ENCODE measurements at places on chromosomes 2 and 18.
A peak's percentile ranks its signal among the peaks of the same experiment; 100 is the strongest.

DNA sequence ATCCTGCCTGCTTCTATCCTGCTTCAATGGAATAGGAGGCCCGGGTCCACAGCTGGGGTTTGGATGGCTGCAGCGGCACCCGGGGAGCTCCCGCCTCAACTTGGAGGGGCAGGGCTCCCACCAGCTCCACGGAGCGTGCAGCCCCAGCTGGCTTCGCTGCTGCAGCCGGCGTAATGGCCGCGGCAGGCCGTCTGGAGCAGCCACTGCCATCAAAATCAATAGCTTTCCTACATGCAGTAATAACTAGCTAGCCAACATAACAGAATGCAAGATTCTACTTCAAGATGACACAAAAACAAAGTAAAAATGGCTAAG is 154.2 kb upstream of the RMP24 start:
- no peak for DNase-seq

GRCh38 chr2:190767821-190768220 is 112.8 kb upstream of the GLS start:
- DNase-seq, result no peak

DNA sequence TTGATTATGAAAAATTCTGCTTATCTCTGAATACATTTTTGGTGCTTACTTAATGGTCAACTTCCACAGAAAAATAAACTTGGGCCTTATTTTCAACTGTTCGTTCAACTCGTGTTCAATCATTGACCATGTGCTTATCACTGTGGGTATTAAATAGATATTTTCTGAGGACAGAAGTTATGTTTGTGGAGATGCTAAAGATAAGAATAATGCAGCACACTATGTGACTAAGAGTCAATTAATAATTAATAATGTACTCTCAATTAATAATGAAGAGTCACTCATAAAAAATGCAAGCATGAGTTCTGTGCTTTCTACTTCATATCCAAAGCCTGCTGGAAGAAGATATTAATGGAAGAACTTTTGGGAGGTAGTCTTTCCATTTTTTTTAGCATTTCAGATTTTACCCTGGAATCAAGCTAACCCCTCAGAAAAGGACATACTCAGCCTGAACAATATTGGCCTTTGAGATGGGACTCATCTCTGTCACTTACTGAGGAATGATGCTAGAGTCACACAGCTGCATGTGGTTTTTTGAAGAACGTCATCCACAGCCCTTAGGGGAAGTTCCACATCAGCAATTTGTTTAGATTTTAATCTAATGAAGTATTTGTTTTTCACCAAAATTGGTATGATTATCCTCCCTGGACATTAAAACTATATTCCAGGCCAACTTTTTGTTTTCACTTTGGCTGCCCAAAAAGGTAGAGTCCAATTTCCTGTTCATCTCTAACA is 191.9 kb upstream of the CRIM1 start:
- DNase-seq, result no peak

- DNase-seq, result no peak
Observed at GRCh38 chr2:149145314-149146295, 107.1 kb downstream of the LYPD6B start.

DNA sequence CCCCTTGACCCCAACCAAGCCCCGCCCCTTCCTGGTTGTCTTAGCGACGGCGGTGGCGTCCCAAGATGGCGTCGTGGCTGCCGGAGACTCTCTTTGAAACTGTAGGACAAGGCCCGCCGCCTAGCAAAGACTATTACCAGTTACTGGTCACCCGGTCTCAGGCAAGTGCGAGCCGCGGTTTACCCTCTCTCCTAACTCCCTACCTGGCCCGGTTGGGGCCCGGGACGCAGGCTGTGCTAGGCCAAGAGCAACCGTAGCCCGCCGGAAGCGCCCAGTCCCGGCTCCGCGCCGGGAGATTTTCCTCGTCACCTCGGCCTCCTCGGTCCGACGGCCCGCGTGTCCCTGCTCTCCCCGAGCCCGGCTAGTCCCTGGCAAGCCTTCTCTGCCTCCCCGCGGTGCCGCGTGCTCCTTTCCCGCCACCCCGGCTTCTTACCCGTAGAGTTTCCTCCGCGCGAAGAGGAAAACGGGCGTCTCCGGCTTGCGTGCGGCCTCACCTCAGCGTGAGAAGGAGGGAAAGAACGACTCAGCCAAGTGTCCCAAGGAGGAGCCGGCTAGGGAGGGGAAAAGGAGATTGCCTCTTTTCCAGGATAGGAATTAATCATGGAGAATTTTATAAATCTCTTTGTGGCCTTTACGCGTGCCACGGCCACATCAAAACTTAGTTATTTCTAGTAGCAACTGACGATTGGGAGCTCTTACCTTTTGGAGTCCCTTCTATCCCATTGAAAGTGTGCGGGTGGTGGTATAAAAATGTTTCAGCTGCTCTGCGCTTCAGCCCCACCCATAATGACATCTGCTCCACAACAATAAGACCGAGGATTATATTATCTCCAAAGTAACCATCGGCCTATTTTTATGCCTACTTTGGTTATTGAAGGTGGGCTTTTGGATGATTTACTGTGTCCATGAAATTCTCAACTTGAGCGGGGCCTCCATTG is at the start of gene FBXO36:
TSS of gene FBXO36 (plus strand) at position 55 of the 938 bp plus-strand sequence. CDS start at position 66, 11 bp downstream.
- DNase-seq, result no peak

GRCh38 chr2:231512222-231512621 is 18.0 kb downstream of the NMUR1 start:
- no peak for DNase-seq

- DNase-seq, result no peak
Observed at GRCh38 chr2:38836791-38837190, 38.9 kb downstream of the DHX57 start.

DNA sequence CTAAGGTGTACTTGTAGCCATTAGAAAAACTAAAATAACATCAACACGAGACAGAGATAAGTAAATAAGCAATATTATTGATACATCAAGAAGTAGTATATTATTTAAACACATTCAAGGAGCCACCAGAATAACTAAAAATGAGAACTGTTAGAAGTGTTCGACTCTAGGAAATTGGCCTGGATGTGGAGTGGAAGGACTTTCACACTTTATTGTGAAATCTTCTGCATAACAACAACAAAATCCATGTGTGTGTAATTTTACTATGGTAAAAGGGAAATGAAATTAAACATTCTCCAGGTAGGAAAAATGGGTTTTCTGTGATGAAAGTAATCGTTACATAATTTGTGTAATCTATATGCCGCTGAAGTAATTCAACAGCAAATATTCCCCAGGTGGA is 96.3 kb upstream of the RNF152 start:
- DNase-seq, result no peak

GRCh38 chr2:65320042-65320725 is 92.6 kb downstream of the ACTR2 start:
- peak; percentile 92 for DNase-seq

DNA sequence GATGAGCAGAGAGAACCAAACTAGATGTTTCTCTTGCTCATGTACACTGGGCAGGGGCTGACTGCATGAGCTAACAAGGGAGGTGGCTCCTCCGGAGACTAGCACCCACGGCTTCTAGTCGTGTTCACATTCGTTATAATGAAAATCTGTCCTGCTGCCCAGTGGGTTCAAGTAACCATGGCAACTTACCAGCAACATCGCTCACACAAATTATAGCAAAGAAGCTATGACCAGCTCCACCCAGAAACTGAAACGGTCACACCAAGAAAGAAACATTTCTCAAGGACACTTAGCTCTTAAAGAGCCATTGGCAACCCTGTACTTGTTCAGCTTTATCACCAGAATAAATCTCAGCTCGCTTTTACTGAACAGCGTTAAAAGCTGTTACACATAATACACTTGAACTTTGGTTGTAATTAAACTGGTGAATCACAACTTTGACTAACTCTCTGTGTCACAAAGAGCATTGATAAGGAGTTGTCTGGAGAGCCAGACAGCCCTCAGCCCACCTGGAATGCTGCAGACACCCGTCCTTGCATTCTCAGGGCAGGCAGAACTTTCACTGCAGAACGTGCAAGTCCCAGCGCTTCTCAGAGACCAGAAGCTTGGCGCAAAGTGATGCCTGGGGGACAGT is 141.2 kb downstream of the PID1 start:
- DNase-seq, result peak; percentile 38

DNA sequence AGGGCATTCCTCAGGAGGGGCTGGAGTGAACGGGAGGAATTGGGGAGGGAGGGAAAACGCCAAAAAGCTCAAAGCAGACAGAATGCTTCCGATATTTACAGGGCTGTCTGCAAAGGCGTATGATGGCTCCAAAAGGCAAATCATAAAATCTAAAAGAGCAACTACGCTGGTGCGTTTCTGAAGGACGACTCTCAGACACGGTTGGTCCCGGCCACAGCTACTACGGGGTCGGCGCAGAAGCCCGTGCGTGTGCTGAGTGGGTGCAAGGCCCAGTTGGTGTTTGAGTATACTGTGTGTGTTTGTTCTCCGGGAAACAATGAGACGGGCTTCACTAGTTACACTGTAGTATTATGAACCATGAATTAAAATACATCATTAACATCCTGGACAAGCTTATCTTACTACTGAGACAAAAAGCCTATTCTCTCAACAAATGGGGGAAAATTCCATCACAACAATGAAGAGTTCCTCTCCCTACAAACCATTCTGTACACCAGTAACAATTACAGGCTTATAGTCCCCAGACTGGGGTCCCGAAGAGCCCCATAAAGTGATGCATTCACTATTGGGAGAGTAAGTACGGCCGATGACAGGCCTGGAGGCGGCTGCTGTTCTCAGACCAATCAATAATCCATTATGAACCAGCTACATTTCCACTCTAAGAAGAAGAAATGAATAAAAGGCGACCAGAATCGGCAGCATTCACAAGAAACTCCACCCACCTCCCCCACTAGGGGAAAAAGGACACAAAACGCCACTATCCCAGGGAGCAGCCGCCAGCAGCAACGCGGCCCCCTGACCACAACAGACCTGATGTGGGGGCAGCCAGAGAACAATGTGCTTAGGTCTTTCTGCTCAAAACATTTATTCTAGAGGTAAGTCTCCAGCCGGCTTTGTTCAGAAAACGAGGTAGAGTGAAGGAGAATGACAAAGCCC is 43.4 kb downstream of the ZNF516 start:
- no peak for DNase-seq

- no peak for DNase-seq
Observed at GRCh38 chr18:25169701-25170100, 182.3 kb downstream of the ZNF521 start.

- no peak for DNase-seq
Observed at GRCh38 chr2:74537140-74537539, 7.4 kb downstream of the HTRA2 start.

DNA sequence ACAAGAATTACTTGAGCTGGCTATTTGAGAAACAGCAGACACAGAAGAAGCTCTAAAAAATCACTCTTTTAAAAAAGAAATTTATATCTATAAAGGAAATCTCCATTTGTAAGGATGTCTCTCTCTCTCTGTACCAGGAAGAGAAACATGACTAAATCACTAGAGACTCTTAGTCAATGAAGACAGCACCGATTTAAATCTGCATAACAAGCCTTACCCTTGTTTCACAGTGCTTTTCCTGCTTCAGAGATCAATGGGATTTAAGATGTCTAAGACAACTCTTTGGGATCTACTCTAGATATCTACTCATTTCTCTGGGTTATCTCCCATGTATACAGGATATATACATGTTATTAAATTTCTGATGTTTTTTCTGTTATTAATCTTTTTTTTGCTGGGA is 359.2 kb upstream of the RND3 start:
- no peak for DNase-seq

DNA sequence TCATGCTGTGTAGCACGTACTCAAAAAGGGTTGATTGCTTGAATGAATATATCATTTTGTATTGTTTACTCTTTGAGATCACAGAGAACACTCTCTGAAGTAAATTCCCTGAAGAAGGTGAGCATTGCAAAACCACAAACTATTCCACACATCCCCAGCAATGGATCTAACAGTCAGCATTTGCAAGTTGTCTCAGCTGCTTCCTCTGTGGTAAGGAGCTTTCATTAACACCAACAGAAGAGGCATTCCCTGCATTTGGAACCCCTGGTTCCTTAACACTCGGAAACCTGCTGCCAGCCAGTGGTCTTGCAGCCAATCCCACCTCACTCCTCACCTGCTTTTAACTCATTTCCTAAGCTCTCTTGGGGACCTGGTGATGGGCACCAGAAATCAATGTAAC is 108.4 kb downstream of the IRS1 start:
- DNase-seq, result peak; percentile 21

DNA sequence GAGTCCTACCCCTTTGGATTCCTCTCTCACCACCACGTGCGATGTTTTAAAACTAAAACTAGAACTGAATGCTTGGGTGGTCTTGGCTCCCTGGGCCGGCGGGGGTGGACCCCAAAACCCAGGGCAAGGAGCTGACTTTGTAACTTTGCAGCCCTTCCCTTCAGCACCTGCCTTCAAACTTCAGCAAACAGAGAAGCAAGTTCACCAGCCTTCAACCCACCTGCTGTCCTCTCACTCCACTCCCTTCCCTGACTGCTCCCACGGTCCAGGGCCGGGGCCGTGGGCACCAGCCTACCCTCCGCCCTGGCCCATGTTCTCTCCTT is 54.5 kb downstream of the COL6A3 start:
- DNase-seq, result no peak

DNA sequence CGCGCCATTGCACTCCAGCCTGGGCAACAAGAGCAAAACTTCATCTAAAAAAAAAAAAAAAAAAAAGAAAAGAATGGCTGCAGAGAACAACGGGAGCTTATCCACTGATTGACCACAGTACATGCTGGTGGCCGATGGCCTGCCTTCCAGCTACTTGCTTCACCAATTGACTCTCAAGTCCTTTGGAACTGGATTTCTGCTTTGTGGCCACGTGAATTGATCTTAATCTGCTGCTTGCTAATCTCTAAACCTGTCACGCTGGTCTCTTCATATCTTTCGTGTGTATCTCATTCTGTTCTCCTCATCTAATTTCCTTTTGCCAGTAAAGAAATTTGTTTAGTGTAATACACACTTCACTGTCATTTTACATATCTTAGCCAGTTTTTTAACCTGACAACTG is 512.5 kb upstream of the CNTNAP5 start:
- DNase-seq, result no peak

- DNase-seq, result no peak
Observed at GRCh38 chr18:78144669-78145068, 834.9 kb upstream of the SALL3 start.

- no peak for DNase-seq
Observed at GRCh38 chr18:62323483-62324180, 1.5 kb upstream of the TNFRSF11A start.

DNA sequence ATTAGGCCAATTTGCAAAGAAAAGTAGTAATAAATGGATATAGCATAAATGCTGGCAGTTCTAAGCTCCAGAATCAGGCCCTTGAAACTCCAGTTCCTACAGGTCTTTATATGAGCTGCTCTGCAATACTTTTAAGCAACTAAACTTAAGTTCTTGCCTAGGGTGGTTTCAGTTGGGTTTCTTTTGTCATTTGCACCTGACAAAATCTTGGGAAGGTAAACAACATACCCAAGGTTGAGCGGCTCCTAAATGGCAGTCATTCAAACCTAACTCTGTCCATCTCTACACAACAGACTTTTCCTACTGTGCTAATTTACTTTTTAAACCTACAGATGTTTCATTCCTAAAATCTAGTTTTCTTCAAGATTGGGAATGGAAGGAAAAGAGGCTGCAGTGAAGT is 9.3 kb upstream of the KANSL1L start:
- no peak for DNase-seq

DNA sequence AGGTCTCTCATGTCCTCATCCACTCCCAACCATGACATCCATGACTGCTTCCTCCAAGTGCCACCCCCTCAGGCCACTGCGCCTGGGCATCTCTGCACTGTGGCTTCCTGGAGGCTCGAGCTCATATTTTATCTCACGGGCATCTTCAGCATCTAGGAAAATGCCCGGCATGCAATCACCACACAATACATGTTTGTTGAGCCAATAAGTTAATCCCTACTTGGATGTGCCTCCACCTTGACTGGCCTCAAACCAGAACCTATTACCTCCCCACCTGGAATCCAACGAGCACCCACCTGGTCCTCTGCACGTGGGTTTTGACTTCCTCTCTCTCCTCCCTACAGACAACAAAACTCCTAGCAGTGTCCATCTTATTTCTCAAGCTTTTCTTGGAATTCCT is 198.9 kb upstream of the REV1 start:
- DNase-seq, result no peak

All from astrocyte of the spinal cord (primary cell).